ENCODE measurements at places on chromosomes 6 and 20. TPM values are rescaled to one million over a fixed set of nuclear protein-coding genes. Genes with fewer than 3 reads are reported as not detected.
A peak's percentile ranks its signal among the peaks of the same experiment; 100 is the strongest.

DNA sequence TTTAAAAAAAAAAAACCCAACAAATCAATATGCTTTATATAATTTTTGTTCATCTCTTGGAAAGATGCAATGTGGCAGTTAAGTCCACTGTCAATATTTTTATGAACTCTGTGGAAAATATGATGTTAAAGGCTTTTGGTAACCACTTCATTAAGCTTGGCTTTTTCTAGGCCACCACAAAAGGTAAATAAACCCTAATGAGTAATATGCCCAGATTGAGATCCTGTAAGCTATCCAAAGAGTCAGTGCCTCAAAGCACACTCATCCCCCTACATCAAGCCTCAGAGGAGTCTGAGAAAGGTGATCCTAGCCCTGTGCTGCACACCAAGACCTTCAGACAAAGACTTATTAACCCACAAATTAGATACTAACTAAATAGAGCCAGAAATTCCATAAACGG lies 121.1 kb downstream of the CDC5L start:
- H3K27ac ChIP-seq, result no peak overlapping the region
- H3K4me3 ChIP-seq, result no peak overlapping the region
- H3K36me3 ChIP-seq, result no peaks in the 10 kb centered on the region
- DNase-seq, result no peak
- no peaks in the 10 kb centered on the region for H3K4me1 ChIP-seq
- no peaks in the 10 kb centered on the region for H3K27me3 ChIP-seq

- H3K36me3 ChIP-seq, result no peaks in the 10 kb centered on the region
- H3K4me1 ChIP-seq, result peaks cover 28% of the 10 kb centered on the region
- H3K27me3 ChIP-seq, result no peaks in the 10 kb centered on the region
- DNase-seq, result no peak
Measured at GRCh38 chr20:20711413-20711812, 1.0 kb downstream of the RALGAPA2 start.

DNA sequence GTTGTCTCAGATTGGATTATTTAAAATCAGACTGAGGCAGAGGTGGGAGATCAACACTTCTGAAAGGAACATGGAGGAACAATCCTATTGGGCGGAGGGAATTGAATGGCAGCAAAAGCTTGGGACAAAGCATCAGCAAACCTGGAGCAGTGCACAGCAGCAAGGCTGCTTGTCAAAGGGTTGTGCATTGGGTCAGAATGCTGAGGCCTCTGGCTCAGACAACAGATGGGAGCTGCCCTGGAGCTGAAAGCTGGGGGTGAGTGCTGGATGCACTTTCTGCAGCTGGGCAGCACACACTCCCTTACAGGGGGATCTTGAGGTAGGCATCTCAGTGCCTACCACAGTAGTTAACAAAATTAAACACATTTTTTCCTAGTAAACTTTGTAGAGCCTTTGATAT lies 634.4 kb upstream of the MMS22L start:
- H3K36me3 ChIP-seq, result no peaks in the 10 kb centered on the region
- no peaks in the 10 kb centered on the region for H3K4me1 ChIP-seq
- no peaks in the 10 kb centered on the region for H3K27me3 ChIP-seq
- no peak overlapping the region for H3K4me3 ChIP-seq

GRCh38 chr20:50903353-50904051 lies 27.7 kb downstream of the ADNP start:
- no peak overlapping the region for H3K27ac ChIP-seq
- H3K4me1 ChIP-seq, result peaks cover 31% of the 10 kb centered on the region
- no peak overlapping the region for H3K4me3 ChIP-seq
- DNase-seq, result no peak
- H3K27me3 ChIP-seq, result no peaks in the 10 kb centered on the region
- no peaks in the 10 kb centered on the region for H3K36me3 ChIP-seq

DNA sequence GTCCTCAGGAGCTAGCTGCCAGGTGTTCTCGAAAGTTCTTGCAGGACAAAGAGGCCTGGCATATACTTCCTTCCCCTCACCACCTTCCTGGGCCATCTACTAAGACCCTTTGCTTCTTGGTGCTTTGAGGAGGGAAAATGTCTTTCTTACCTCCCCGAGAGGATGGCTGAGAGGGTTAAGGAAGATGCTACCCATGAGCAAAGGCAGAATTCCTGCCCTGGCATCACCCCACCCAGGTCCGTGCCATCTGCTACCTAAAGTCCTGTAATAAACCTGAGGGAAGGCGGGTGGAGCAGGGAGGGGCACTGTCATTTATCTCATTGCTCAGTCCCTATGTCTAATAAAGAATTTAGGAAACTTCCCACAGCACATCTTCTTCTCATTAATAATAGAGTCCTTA lies 16.2 kb downstream of the GFOD1 start:
- no peak overlapping the region for H3K4me3 ChIP-seq
- H3K27ac ChIP-seq, result no peak overlapping the region
- H3K4me1 ChIP-seq, result no peaks in the 10 kb centered on the region
- DNase-seq, result no peak

DNA sequence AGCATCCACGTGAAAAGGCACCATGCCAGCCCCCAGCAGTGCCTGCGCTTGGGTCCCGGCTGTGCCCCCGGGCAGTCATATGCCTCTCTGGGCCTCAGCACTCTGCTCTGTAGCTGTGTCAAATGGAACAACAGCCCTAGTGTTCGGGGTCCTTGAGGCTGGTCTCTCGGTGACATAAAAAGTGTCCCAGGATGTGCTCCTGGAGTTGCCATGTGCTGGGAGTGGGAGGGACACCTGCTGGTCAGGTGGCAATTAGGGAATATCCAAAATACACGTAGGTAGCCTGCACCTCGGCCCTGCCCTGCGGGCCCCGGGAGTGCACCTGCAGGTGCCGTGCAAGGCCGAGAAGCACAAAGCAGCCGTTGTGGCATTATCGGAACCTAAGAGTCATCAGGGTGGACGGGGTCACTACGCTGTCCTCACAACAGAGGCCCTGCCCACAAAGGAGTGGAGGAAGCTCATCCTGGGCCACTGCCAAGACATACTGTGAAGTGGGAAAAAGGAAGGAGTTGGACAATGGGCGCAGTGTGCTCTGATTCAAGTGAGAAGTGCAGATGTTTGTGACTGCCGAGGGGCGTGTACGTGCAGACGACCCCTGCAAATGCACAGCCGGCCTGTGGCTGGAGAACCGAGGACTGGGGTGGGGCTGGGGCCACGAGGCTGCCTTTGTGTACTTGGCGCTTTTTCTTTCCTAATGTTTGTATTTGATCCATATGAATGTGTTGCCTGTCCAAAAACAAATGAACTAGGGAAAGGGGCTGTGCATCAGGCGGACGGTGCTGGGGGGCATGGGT lies 24.6 kb downstream of the SLCO4A1 start:
- no peak for DNase-seq
- H3K4me1 ChIP-seq, result peaks cover 3% of the 10 kb centered on the region
- H3K4me3 ChIP-seq, result no peak overlapping the region
- peak overlapping the region; percentile 8 for H3K27ac ChIP-seq
- H3K27me3 ChIP-seq, result no peaks in the 10 kb centered on the region

GRCh38 chr20:53828682-53829254 lies 235.1 kb upstream of the ZNF217 start:
- DNase-seq, result peak; percentile 69
- H3K4me1 ChIP-seq, result peaks cover 31% of the 10 kb centered on the region
- no peak overlapping the region for H3K4me3 ChIP-seq
- H3K27ac ChIP-seq, result peak overlapping the region; percentile 73
- H3K36me3 ChIP-seq, result no peaks in the 10 kb centered on the region

- H3K36me3 ChIP-seq, result no peaks in the 10 kb centered on the region
- no peak for DNase-seq
- no peak overlapping the region for H3K27ac ChIP-seq
- H3K27me3 ChIP-seq, result no peaks in the 10 kb centered on the region
- no peak overlapping the region for H3K4me3 ChIP-seq
Measured at GRCh38 chr6:169370666-169371343, 117.2 kb upstream of the THBS2 start.

- DNase-seq, result peak; percentile 87
- peak overlapping the region; percentile 94 for H3K4me3 ChIP-seq
- H3K27me3 ChIP-seq, result no peaks in the 10 kb centered on the region
- H3K27ac ChIP-seq, result peak overlapping the region; percentile 98
- peaks cover 22% of the 10 kb centered on the region for H3K36me3 ChIP-seq
Measured at GRCh38 chr6:30554962-30555815, 1.1 kb downstream of the GNL1 start.

- no peaks in the 10 kb centered on the region for H3K27me3 ChIP-seq
- H3K27ac ChIP-seq, result no peak overlapping the region
- H3K4me1 ChIP-seq, result peaks cover 21% of the 10 kb centered on the region
- DNase-seq, result no peak
- no peak overlapping the region for H3K4me3 ChIP-seq
Measured at GRCh38 chr6:105646391-105646867, 243.5 kb upstream of the PREP start.

- no peak for DNase-seq
- no peak overlapping the region for H3K27ac ChIP-seq
- no peaks in the 10 kb centered on the region for H3K4me1 ChIP-seq
- peaks cover 69% of the 10 kb centered on the region for H3K36me3 ChIP-seq
Measured at GRCh38 chr6:31687321-31687720, 6.5 kb upstream of the LY6G5C start.

DNA sequence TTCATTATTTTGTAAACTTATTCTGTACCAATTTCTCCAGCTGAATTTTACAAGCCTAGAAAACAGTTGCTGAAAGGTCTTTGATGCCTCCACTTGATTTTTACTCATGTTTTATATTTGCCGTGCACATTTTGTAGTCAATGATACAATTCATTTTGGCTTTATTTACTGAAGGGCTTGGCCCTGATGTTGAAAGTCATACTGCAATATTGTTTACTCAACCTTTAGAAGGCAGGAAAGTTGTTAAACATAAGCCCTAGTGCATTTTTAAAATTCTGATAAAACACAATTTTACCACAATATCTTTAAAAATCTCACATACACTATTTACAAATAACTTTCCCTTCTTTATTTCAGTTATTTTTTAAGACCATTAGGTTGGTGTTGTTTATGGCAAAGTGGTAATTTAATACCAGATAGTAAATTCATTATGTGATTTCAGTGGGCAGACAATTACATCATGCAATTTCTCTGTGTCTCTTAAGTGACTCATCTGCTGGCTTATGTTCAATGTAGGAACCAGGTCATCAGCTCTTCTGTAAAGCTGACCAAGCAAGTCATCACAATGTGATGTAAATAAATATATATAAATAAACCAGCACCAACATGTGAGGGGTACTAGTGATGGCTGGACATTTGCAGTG lies 121.1 kb upstream of the SLC35B3 start:
- no peak overlapping the region for H3K4me3 ChIP-seq
- H3K27me3 ChIP-seq, result no peaks in the 10 kb centered on the region
- H3K27ac ChIP-seq, result no peak overlapping the region
- DNase-seq, result no peak

DNA sequence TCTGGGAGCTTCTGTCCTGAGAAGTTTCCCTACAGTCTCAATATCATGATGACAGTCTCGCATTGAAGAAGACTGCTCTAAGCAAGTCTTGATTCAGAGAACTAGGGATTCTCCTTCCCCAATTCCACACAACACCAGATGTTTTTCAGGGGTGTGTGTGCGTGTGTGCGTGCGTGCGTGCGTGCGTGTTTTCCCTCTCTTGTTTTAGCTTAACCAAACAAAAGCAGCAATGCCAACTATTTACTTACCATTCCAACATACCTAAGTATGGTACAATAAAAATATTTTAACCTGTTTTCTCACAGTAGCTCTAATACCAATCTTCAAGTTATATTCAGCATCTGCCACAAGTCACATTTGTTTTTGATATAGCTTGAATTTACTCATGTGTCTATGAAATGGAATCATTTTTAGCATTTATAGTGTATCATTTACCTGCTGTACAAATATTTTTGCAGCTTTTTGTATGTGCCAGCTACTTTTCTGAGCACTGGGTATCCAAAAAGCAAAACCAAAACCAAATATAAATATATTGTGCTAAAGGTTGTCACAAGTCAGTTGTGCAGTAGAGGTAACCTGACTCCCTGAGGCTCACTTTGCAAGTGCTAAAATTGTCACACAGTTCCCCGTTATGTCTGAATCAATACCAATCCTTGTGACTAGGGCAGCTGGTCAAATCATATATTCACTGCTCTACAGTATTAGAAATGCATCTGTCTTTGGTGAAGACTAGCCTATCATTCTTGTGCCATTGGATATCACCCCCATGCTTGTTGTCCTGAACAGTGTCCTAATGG lies 21.7 kb upstream of the MYLIP start:
- H3K4me3 ChIP-seq, result no peak overlapping the region
- DNase-seq, result no peak
- no peak overlapping the region for H3K27ac ChIP-seq
- peaks cover 16% of the 10 kb centered on the region for H3K4me1 ChIP-seq
- H3K36me3 ChIP-seq, result no peaks in the 10 kb centered on the region

GRCh38 chr20:41005361-41005729 lies 23.3 kb upstream of the TOP1 start:
- peaks cover 19% of the 10 kb centered on the region for H3K4me1 ChIP-seq
- H3K27ac ChIP-seq, result peak overlapping the region; percentile 61
- DNase-seq, result peak; percentile 97
- H3K36me3 ChIP-seq, result no peaks in the 10 kb centered on the region
- no peaks in the 10 kb centered on the region for H3K27me3 ChIP-seq
- H3K4me3 ChIP-seq, result no peak overlapping the region

- DNase-seq, result no peak
- no peak overlapping the region for H3K4me3 ChIP-seq
- no peaks in the 10 kb centered on the region for H3K27me3 ChIP-seq
- peaks cover 7% of the 10 kb centered on the region for H3K4me1 ChIP-seq
- H3K27ac ChIP-seq, result no peak overlapping the region
Measured at GRCh38 chr6:24879351-24879750, 56.4 kb downstream of the RIPOR2 start.

- peak overlapping the region; percentile 58 for H3K27ac ChIP-seq
- H3K4me3 ChIP-seq, result peak overlapping the region; percentile 65
- no peak for DNase-seq
- peaks cover 56% of the 10 kb centered on the region for H3K4me1 ChIP-seq
- no peaks in the 10 kb centered on the region for H3K36me3 ChIP-seq
Measured at GRCh38 chr6:10412461-10413261, 2.2 kb downstream of the TFAP2A start.

The MCHR2 gene
- not detected for total RNA-seq

The TMEM181 gene
- 22.8 TPM for total RNA-seq

- H3K27ac ChIP-seq, result peak overlapping the region; percentile 62
- no peaks in the 10 kb centered on the region for H3K36me3 ChIP-seq
- no peak overlapping the region for H3K4me3 ChIP-seq
- peaks cover 12% of the 10 kb centered on the region for H3K4me1 ChIP-seq
- H3K27me3 ChIP-seq, result no peaks in the 10 kb centered on the region
Measured at GRCh38 chr6:169034516-169035167, 219.0 kb downstream of the THBS2 start.

The RCAN2 gene
- total RNA-seq, result 22.7 TPM

The TRAPPC3L gene
- not detected for total RNA-seq

The AK9 gene
- total RNA-seq, result 16.6 TPM

GRCh38 chr20:42442716-42443115 lies 747.0 kb downstream of the PTPRT start:
- H3K4me3 ChIP-seq, result no peak overlapping the region
- H3K27me3 ChIP-seq, result no peaks in the 10 kb centered on the region
- H3K27ac ChIP-seq, result no peak overlapping the region
- no peaks in the 10 kb centered on the region for H3K36me3 ChIP-seq

GRCh38 chr6:12602951-12603672 lies 113.5 kb upstream of the PHACTR1 start:
- H3K4me3 ChIP-seq, result no peak overlapping the region
- H3K36me3 ChIP-seq, result no peaks in the 10 kb centered on the region
- DNase-seq, result no peak
- no peak overlapping the region for H3K27ac ChIP-seq
- H3K27me3 ChIP-seq, result no peaks in the 10 kb centered on the region
